ENCODE measurements at places on chromosomes 1 and 21.
A peak's percentile ranks its signal among the peaks of the same experiment; 100 is the strongest.

DNA sequence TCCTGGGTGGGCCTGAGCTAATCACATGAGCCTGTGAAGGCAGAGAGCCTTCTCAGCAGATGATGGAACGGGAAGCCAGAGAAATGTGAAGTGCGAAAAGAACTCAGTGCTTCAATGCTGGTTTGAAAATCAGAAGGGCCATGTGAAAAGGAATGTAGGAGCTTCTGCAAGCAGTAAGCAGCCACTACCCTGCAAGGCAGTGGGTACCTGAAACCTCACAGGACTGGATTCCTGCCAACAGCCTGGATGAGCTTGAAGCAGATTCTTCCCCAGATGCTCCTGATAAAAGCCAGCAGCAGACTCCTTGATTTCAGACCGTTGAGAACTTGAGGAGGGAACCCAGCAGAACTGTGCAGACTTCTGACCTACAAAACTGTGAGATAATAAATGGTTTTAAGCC lies 158.6 kb downstream of the SYT2 start:
- peak; percentile 56 for DNase-seq

DNA sequence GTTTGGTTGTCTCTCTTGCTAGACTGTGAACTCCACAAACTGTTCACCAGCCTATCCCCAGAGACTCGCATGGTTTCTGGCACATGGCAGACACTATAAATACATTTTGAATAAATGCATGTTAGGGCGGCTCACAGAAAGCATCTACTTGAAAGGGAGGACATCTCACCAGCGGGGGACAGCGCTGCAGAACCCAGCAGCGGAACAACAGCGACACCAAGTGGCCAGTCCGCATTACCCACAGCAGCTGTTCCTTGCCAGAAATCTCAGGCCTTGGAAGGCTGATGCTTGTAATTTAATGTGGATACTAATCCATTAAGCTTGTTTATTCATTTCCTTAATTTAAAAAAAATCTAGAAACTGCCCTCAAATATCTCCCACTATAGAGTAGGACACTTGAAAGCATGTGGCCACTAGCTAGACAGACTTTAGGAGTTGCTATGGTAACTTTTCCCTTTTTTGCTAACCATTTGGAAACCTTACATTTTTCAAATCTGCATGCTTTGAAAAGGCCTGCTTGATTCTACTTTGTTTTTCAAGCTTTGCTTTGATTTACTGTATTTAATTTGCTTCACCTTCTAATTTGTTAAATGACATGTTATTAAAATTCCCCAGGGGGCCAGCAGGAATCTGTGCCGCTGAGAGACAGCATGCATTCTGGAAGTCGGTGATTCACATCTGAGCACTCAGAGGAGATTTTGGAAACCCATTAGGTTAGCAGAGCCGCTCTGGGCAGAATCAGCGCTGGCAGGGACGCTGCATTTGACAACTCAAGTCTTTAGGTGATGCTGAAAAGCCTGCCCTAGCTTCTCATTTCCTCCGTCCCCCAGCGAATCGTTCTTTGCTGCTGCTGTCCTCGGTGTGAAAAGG lies 63.5 kb upstream of the SSX2IP start:
- DNase-seq: peak; percentile 77

DNA sequence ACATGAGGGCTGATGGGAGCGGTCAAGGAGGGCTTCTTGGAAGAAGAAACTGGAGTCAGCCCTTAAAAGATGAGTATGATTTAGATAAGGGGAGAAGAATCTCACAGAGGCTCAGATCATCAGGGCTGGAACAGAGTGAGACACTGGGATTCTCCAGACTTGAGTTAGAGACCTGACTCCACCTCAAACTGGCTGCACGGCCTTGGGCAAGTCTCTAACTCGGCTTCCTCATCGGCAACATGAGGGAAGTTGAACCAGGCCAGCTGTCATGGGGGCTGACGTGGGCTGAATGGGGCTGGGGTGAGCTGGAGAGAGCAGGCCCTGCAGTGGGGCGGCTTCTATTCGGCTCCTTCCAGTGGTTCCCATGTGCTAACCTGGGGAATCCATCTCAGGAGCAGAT lies 2.5 kb downstream of the C1QC start:
- DNase-seq: no peak

DNA sequence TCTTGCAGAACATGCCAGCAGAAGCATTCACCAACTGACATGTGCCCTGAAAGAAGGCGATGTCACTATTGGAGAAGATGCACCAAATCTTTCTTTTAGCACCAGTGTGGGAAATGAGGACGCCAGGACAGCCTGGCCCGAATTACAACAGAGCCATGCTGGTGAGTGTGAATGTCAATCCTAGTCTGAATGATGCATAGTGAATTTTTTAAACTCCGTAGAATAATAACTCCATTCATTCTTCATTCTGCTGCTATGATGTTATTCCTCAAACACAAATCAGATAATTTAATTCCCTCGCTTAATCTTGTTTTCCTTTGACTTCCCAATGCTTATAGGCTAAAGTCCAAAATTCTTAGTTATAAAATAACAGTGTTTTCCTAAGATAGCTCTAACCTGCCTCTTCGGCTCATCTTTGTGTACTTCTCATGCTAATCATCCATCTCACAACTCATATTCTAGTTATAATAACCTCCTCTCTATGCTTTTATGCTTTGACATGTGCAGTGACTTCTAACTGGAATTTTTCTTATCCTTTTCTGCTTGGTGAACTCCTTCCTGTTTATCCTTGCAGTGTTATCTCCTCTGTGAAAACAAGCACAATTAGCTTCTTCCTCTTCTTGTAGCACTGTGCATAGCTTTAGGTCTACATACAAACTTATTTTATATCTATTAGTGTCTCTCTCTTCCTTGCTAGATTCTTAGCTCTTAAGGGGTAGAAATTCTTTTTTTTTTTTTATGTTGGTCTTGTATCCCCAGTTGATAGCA lies 14.4 kb downstream of the SDCCAG8 start:
- DNase-seq: no peak

GRCh38 chr1:176159993-176160392 lies 47.1 kb downstream of the COP1 start:
- DNase-seq: no peak

GRCh38 chr1:171420810-171421209 lies 64.5 kb upstream of the PRRC2C start:
- DNase-seq: no peak

DNA sequence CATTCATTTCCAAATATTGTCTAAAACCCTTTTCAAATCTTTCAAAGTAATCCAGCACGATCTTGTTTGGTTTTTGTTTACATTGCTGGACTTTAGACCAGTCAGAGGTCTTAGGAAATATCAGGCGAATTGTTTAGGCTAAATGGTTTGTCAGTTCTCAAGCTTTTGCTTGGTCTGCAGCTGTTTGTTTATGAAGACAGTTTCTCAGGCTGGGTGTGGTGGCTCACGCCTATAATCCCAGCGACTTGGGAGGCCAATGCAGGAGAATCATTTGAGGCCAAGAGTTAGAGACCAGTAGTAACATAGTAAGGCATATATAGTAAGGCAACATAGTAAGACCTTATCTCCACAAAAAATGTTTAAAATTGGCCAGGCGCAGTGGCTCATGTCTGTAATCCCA lies 77.5 kb downstream of the DNTTIP2 start:
- no peak for DNase-seq

GRCh38 chr21:42426424-42426823 lies 22.7 kb downstream of the UBASH3A start:
- peak; percentile 12 for DNase-seq

DNA sequence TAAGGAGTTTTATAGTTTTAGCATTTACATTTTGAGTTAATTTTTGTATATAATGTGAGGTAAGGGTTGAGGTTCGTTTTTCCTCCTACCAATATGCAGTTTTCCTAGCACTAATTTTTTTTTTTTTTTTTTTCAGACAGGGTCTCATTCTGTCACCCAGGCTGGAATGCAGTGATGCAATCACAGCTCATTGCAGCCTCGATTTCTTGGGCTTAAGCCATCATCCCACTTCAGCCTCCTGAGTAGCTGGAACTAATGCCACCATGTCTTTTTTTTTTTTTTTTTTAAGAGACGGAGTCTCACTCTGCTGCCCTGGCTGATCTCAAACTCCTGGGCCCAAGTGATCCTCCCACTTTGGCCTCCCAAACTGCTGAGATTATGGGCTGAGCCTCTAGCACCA lies 2.5 kb upstream of the UBASH3A start:
- DNase-seq: no peak

DNA sequence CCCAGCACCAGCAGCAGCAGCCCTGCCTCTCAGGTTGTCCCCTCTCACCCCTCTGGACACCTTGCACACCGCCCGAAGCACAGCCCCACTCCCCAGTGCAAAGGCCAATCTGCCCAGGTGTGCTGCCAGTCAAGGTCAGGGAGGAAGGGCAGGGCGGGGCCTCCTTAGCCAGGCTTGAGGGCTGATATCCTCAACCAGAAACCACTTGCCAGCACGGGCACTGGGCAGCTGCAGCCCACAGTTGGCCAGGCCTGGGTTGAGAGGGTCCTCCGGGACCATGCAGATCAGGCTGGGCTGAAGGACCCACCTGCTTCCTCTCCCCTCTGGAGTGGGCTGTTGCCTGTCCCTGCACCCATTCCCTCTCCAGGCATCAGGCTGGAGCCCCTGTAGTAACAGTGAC lies 588.3 kb downstream of the NPHP4 start:
- no peak for DNase-seq

- peak; percentile 31 for DNase-seq
These were observed 5.1 kb upstream of the CSRP1 start for GRCh38 chr1:201511941-201512539.
